ENCODE measurements at places on chromosomes 4 and X.

GRCh38 chr4:99507762-99508161, 3.1 kb upstream of the C4orf17 start:
- DNase-seq = no peak

GRCh38 chr4:8578717-8579116, 1.5 kb upstream of the GPR78 start:
- no peak for DNase-seq

DNA sequence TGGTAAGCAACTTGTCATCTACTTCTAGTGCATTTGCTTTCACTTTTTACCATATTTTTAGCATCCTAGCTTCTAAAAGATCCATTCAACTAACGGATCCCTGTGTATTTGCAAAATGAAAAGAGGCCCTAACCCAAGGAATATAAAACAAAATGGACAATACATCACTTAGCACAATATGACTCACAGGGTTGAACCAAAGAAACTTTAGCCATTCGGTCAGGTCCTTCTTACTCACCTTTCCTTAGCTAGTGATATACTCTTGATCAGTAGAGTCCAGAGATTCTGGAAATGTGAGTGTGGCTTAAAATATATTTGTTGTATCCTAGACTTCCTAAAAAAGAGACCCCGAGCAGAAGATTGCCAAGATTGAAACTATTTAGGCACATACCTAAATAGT, 19.5 kb downstream of the TMPRSS11E start:
- DNase-seq = no peak

DNA sequence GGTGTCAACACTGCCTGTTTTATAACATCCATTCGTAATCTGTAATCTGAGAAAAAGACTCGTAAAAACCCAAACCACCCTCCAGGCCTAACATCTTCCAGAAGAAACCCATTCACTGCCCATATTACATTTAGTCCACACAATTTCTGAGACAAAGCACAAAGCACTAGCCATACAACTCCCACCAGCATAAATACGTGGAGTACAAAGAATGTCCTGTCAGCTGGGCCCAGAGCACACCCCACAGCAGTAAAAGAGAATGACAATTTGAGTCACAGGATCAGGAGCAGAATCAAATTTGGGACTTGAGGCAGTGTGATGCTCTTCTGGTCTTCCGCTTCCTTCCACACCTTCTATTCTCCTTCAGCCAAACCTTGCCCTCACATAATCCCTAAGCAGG, 6.8 kb downstream of the MECP2 start:
- no peak for DNase-seq

DNA sequence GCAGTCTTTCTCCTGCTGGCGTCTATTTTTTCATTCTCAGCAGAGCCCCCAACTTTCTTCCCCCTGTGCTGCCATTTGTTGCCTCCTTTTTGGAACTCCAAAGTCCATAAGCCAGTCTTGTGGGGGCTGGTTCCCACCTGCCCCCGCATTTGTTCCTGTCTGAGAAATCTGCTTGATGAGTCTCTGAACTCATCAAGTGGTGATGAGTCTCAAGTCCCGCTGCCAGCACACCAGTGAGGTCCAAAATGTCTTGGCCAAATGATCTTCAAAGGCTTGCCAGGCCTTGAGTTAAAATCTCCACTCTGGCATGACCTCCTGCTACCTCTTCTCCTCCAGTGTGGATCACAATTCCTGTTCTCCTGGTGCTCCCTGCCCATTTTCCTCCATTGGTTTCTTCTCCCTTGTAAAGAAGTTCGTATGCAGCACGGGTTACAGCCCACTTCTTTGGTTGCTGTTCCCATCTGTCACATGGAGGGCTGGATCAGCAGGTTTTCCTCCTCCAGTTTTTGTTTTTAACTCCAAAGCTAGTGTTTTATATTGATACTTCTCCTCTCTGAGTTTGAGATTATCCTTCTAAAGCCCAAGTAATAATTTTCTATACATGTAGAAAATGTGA, 72.7 kb upstream of the LIMCH1 start:
- DNase-seq = no peak

- DNase-seq = no peak
Measured at GRCh38 chrX:153645921-153646488, 998 bp upstream of the DUSP9 start.

DNA sequence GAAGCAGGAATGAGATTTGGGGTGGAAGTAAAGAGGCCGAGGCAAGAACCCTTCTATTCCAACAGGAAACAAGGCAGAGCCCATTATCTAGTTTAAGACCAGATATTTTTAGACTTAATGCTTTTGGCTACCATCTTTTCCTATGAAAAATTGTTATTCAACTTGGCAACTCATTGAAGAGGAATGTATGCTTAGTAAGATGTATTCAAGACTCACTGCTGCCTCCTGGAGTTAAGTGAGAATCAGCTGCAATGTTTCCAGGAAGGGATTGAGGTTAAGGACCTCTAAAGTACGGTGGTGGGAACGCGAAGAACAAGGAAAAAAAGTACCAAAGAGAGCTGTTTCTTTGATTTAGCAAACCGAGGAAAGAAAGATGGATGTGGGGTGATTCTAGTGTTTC, 89.1 kb downstream of the RAPGEF2 start:
- no peak for DNase-seq

Measured in stimulated activated CD4-positive, alpha-beta T cell treated with anti-CD3 and anti-CD28 coated beads, Interleukin-15, amount 100 ng/mL, for 1 hour (primary cell).